Neural progenitor cell (in vitro differentiated cells): ENCODE measurements at places on chromosomes 11 and 22.

DNA sequence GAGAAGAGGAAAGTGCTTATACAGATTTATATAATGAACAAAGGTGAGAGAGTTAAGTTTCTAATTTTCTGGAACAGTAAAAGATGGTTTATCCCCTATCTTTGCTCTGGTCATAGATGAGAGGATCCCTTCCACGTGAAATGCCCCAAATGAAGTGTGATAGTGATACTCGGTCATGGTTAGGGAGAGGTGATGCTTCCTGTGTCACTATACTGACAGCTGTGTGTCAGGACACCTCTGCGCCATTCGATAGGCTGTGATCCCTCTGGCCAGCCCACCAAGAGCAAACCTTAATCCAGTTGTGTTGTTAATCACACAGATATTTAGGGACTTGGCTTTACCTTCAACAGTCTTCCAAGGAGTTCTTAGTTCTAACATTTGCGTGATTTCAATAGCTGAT lies 57.7 kb downstream of the NCAM1 start:
- H3K36me3 ChIP-seq = no peaks in the 10 kb centered on the region
- H3K27ac ChIP-seq = no peak overlapping the region
- no peaks in the 10 kb centered on the region for H3K4me1 ChIP-seq
- DNase-seq = no peak

DNA sequence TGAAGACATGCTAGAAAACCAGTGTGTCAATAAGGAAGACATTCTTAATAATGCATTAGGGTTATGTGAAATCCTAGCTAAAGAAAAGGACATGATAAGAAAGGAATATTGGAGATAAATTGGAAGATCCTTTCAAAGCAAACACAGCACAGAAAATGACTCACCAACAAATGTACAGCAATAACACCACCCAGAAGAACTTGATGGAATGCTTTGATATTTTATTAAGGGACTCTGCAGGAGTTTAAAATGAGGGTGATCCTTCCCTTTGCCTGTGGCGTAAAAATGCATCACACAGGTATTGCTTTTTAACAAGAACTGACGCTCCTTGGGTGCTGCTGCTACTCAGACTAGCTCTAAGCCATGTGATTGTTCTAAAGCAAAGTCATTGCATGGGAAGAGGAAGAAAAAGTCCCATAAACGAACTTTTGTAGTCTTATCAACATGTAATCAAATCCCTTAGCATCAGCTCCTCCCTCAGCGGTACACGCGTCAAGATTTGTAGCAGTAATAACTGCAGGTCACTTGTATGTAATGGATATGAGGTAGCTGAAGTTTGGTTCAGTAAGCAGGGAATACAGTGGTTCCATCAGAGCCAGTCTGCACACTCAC lies 48.4 kb upstream of the EED start:
- H3K36me3 ChIP-seq = no peaks in the 10 kb centered on the region
- DNase-seq = no peak
- H3K27me3 ChIP-seq = peaks cover 14% of the 10 kb centered on the region
- H3K4me3 ChIP-seq = no peak overlapping the region

DNA sequence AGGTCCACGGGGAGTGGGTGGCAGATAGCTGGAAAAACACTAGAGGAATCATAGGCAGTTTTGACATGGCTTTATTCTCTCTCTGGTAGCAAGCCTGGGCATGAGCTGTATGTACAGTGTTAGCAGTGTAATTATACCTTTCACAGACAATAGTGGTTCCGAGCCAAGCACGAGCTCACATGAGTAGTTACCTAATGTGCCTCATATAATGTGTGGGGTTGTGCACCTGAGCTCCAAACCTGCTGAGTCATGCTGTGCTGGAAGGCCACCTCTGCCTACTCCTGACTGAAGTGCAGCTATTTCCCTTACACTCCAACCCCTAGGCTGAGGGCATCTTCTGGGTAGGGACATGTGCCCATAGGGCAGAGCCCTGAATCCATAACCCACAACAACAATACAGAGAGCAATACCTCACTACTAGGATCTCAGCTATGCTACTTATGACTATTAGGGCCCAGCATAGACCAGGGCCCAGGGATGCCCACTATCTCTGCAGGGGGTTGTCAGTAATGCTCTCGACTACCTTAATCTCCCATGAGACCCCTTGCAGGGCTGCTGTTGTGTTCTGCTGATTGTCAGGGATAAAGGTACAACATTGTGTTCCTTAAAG lies 432.1 kb downstream of the DYNC2H1 start:
- no peak overlapping the region for H3K4me3 ChIP-seq
- H3K36me3 ChIP-seq = no peaks in the 10 kb centered on the region
- no peaks in the 10 kb centered on the region for H3K4me1 ChIP-seq

DNA sequence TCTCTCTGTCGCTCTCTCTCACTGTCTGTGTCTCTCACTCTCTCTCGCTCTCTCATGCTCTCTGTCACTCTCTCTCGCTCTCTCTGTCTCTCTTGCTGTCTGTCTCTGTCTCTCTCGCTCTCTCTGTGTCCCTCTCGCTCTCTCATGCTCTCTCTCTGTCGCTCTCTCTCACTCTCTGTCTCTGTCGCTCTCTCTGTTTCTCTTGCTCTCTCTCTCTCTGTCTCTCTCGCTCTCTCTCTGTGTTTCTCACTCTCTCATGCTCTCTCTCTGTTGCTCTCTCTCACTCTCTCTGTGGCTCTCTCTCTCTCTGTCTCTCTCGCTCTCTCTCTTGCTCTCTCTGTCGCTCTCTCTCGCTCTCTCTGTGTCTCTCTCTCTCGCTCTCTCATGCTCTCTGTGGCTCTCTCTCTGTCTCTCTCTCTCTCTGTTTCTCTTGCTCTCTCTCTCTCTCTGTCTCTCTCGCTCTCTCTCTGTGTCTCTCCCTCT lies 33.2 kb upstream of the BRSK2 start:
- H3K4me1 ChIP-seq = no peaks in the 10 kb centered on the region
- no peak overlapping the region for H3K4me3 ChIP-seq
- no peak overlapping the region for H3K27ac ChIP-seq
- DNase-seq = no peak
